Lung (tissue), 17 donors: ENCODE measurements at places on chromosomes 5 and 9.

DNA sequence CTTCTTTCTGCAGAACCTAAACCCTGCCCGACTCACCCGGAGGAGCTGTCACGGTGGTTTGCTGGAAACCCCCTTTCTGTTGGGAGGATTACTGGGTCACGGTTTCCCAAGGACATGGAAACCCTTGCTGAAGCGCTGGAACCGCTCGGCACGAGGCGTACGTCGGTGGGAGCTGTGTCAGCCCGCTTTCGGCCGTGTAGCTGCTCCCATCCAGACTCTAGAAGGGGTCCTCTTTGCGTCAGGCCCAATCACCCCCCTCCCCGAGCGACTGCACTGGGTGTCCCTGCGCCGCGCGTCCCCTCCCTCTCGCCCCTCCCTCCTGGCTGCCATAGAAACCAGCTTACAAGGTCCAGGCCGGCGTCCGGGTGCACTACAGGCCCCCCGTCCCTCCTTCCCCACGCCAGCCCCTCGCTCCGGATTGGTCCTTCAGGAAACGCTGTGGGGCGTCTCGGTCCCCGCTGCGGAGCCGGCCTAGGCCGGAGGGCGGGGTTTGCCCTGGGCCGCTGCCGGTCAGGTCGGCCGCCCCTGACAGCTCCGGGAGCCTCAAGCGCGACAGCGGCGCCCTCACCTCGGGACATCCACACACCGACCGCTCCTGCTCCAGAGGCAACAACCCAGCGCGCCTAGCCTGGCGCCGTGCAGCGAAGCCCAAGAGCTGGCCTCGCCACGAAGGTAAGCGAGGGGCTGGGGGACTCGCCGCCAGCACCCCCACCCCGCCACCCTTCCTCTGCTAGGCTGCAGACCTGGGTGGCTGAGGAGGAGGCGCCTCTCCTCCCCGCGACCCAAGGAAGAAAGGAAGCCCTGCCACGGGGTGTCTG is at the start of gene NIM1K:
Gene NIM1K (plus strand): TSS at position 486 of the 818 bp plus-strand sequence. CDS start 53,551 bp downstream, outside the sequence.
- peak; percentile 66 for DNase-seq

GRCh38 chr9:135550344-135550918 is 4.5 kb downstream of the OBP2A start:
- DNase-seq: no peak

DNA sequence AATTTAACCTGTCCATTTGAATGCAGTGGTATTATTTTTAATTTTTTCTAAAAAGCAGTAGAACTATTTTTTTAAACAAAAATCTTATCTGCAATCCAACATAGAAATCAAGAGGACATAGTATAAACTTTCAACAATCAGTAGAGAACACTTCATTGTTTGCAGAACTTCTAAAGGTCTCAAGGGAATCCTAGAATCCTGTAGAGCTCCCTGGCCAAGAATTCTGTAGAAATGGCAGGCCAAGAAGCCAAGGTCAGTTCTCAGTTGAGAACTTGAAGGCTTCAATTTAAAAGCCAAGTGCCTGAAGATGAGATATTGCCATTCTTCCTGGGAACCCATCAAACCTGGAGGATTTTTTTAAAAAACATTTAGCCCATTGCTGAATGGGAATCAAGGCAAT is 199.2 kb upstream of the KLF4 start:
- DNase-seq: no peak

- DNase-seq: no peak
Measured at GRCh38 chr5:160460377-160461049, 38.9 kb downstream of the PTTG1 start.

- DNase-seq: no peak
Measured at GRCh38 chr5:134533115-134533815, 7.8 kb downstream of the JADE2 start.

DNA sequence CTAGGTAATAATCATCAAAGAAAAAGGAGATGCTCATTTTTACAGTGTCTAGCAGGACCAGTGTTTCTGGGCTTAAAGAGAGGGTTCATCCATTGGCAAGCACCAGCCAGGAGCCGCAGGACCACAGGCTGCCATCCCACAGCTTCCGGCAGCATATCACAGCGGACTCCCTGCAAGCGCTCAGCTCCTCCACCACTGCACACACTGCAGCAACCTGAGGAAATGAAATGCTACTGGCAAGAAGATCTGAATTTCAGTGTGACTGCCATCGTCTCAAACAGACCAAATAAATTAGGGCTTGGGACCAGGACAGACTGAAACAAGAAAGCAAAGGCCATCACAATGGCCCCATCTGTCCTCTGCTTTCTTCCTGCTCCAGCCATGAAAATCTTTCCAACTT is 114.2 kb downstream of the TTC39B start:
- no peak for DNase-seq

- DNase-seq: no peak
Measured at GRCh38 chr9:105114964-105115728, 129.3 kb upstream of the SLC44A1 start.
